Heart left ventricle (tissue), 16 donors: ENCODE measurements at places on chromosomes 13 and 19.

GRCh38 chr19:6018786-6019185 lies 40.8 kb upstream of the RANBP3 start:
- H3K4me1 ChIP-seq, result no peaks in the 10 kb centered on the region
- DNase-seq, result no peak
- no peaks in the 10 kb centered on the region for H3K36me3 ChIP-seq
- H3K27me3 ChIP-seq, result no peaks in the 10 kb centered on the region
- no peak overlapping the region for H3K4me3 ChIP-seq

DNA sequence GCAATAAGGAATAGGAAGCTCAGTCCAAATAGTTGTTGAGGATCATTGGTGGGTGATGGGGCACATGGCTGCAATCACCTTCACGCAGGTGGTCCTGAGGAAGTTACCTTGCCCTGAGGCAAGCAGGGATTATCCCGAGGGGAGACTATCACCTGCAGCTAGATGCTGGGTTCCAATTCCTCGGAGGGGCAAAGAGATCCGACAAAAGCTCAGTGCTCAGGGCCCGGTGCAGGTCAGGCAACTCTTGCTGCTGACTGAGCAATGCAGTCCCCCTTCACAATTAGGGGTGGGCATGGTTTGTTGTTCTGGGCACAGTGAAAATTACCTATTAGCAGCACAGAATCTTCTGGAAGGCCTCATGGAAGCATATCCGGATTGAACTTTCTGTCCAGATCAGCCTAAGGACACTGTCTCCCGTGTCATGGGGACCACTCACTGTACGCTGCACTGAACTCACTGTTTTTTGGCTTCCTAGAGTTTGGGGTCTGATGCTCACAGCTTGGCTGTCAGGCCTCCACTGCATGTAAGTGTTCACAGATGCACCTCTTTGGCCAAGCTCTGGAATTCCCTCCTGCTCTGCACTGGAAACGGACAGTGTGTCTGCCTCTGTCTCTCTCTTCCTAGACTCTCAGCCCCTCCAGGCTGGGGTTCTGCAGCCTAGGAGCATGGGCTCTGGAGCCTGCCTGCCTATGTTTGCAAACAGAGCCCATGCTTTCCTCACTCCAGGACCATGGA lies 372.7 kb downstream of the ZNF536 start:
- H3K27ac ChIP-seq, result no peak overlapping the region
- H3K27me3 ChIP-seq, result peaks cover 4% of the 10 kb centered on the region
- DNase-seq, result no peak
- H3K36me3 ChIP-seq, result no peaks in the 10 kb centered on the region

GRCh38 chr13:31477961-31478360 lies 261.4 kb upstream of the RXFP2 start:
- no peaks in the 10 kb centered on the region for H3K4me1 ChIP-seq
- H3K27ac ChIP-seq, result no peak overlapping the region
- no peaks in the 10 kb centered on the region for H3K36me3 ChIP-seq
- DNase-seq, result no peak

DNA sequence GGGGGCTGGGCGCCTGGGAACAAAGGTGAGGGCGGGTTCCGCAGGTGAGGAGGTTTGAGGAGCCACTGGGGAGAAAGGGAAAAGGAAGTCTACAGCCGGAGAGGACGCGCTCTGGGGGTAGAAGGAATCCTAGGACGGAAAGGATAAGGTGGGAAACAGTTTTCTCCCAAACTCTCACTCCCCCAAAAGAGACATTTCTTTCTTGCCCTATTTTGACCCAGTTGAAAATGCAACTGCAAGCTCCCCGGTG lies 651 bp upstream of the POLR1D start:
- peaks cover 9% of the 10 kb centered on the region for H3K4me1 ChIP-seq
- H3K36me3 ChIP-seq, result peaks cover 12% of the 10 kb centered on the region

DNA sequence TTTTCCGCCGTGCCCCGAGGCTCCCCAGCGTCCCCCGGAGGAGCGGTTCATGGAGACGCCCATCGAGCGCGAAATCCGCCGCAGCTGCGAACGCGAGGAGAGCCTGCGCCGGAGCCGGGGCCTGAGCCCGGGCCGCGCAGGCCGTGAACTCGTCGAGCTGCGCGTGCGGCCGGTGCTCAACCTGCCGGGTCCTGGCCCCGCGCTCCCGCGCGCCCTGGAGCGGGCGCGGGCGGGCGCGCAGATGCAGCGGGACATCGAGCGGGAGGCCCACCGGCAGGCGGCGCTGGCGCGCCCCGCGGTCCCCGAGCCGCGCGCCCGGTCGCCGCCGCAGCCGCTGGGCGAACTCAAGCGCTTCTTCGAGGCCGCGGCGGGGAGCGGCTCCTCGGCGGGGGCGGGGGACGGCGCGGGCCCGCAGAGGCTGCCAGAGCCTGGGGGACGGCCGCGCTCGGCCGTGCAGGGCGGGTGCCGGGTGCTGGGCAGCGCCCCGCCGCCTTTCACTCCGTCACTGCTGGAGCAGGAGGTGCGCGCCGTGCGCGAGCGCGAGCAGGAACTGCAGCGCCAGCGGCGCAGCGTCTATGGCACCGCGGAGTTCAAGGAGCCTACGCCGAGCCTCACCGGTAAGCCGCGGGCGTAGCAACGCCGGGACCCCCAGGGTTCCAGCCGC lies 807 bp downstream of the MISP3 start:
- H3K4me1 ChIP-seq, result peaks cover 24% of the 10 kb centered on the region
- DNase-seq, result peak; percentile 77
- no peaks in the 10 kb centered on the region for H3K36me3 ChIP-seq
- H3K27me3 ChIP-seq, result no peaks in the 10 kb centered on the region

DNA sequence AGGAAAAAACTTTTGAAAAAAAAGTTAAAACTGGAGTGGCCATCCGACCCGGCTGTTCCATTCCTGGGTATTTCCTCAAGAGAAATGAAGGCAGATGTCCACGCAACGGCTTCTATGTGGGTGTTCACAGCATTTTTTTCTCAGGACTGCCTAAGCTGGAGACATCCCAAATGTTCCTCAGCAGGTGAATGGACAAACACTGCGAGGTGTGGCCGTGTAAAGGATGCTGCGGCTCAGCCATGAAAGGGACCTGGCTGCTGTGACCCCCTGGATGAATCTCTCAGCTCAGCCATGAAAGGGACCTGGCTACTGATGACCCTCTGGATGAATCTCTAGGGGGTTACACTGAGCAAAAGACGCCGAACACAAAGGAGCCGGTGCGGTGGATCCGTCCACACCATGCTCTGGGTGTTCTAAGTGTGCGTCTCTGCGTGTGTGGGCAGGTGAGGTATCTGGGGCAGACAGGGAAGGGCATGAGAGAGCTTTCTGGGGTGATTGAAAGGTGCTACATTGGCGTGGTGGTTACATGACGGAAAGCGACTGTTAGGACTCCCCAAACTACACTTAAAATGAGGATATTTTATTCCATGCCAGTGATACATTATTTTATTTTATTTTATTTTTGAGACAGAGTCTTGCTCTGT lies 7.2 kb upstream of the ASPDH start:
- H3K27me3 ChIP-seq, result no peaks in the 10 kb centered on the region
- no peaks in the 10 kb centered on the region for H3K36me3 ChIP-seq
- no peak overlapping the region for H3K27ac ChIP-seq
- no peaks in the 10 kb centered on the region for H3K4me1 ChIP-seq
- DNase-seq, result no peak

DNA sequence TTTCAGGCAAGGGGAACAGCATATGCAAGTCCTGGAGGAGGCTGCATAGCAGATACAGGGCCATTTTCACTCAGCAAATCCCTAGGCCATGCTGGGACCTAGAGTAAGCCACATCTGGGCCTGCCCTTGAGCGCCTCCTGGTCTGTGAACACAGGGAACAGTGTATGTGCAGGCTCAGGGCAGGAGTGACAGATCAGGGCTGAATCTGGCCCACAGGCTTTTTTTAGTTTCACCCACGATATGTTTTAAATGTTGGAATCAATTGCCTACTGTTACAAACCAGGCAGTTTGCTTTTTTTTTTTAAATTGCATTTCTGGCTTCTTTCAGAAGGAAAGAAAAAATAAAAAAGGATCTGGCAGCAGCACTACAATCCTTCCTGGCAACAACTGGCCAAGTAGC lies 1.5 kb upstream of the TMEM145 start:
- H3K4me1 ChIP-seq, result no peaks in the 10 kb centered on the region
- no peak for DNase-seq
- H3K36me3 ChIP-seq, result no peaks in the 10 kb centered on the region
- H3K27me3 ChIP-seq, result peaks cover 4% of the 10 kb centered on the region
- no peak overlapping the region for H3K4me3 ChIP-seq
- H3K27ac ChIP-seq, result no peak overlapping the region
